Neural crest cell (in vitro differentiated cells): ENCODE measurements at places on chromosomes 11 and 22.

GRCh38 chr11:59403546-59403945, 22.7 kb downstream of the OR5A2 start:
- H3K36me3 ChIP-seq, result no peaks in the 10 kb centered on the region
- no peak for DNase-seq
- H3K27ac ChIP-seq, result no peak overlapping the region
- no peaks in the 10 kb centered on the region for H3K4me1 ChIP-seq
- H3K27me3 ChIP-seq, result no peaks in the 10 kb centered on the region

GRCh38 chr11:21564095-21564494, 628.8 kb upstream of the ANO5 start:
- no peak overlapping the region for H3K4me3 ChIP-seq
- no peaks in the 10 kb centered on the region for H3K4me1 ChIP-seq
- no peaks in the 10 kb centered on the region for H3K27me3 ChIP-seq
- no peak for DNase-seq
- no peak overlapping the region for H3K27ac ChIP-seq

DNA sequence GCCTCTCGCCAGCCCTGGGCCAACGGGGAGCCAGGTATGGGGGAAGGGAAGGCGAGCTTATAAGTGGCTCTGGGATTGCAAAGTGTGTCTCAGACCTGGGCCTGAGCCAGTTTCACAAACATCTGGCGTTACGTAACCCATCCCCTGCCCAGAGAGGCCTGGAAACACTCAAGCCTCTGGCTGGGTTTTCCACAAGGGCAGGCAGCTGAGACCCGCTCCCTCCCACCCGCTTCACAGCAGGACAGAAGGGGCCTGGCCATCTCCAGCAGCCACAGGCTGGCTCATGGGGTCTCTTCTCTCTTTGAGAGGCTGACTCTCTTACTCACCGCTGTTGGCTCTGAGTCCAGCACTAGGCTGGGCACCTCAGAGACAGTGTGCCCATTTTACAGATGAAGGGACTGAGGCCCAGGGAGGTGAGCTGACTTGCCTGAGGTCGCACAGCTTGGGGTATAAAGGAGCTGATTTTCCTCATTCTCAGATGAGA, 44.5 kb downstream of the TRIOBP start:
- H3K4me1 ChIP-seq, result peaks cover 21% of the 10 kb centered on the region
- H3K36me3 ChIP-seq, result peaks cover 4% of the 10 kb centered on the region
- peak overlapping the region; percentile 27 for H3K27ac ChIP-seq
- DNase-seq, result no peak
- H3K4me3 ChIP-seq, result peak overlapping the region; percentile 47
- H3K27me3 ChIP-seq, result no peaks in the 10 kb centered on the region

DNA sequence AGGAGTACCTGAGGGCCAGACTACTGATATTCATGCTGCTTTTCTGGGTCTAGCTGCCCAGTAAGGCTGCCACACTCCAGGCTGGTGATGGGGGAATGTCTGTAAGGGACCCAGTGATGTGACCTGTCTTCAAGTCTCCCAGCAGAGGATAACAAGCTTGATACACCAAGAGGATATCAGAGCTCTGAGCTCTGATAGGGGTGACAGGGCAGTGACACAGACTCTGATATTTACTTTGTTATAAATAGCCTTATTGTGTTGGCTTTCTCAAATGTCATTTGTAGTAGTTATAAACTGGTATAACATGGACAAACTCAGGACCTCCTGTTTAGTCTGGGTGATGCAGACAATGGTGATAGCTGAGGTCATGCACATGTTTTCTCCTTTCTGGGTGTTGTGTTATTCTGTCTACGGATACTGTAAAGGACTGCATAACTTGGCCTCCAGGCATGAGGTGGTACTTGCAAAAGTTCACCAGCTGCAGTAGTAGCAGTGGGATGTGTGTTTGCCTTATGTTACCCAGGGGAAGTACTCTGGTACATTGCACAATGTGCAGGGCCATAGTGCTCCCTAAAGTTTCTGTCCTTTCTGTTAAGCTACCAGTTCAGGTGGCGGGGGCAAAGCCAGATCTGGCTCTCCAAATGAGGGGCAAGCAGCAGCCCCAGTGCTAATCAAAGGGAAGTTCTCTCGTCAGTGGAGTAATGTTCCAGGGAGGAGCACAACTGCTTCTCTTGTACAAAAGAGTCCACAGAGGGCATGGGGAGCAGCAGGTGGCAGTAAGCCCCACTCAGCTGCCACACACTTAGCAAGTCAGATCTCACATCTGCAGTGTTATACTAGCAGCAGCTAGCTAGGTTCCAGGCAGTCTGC, 812.2 kb downstream of the JRKL start:
- no peak overlapping the region for H3K27ac ChIP-seq
- H3K4me1 ChIP-seq, result no peaks in the 10 kb centered on the region
- no peaks in the 10 kb centered on the region for H3K27me3 ChIP-seq

GRCh38 chr22:32693102-32693501, 108.4 kb upstream of the TIMP3 start:
- peaks cover 5% of the 10 kb centered on the region for H3K36me3 ChIP-seq
- H3K4me1 ChIP-seq, result peaks cover 17% of the 10 kb centered on the region
- no peak overlapping the region for H3K27ac ChIP-seq
- H3K4me3 ChIP-seq, result no peak overlapping the region
